Activated T-cell treated with anti-CD3 and anti-CD28 coated beads for 24 hours (primary cell): ENCODE measurements at places on chromosomes 12 and 14.

GRCh38 chr14:53103636-53104340, 49.3 kb downstream of the DDHD1 start:
- DNase-seq = no peak

- DNase-seq = no peak
Observed at GRCh38 chr14:96445844-96446710, 54.1 kb downstream of the AK7 start.

GRCh38 chr14:73452341-73453186, 5.8 kb downstream of the NUMB start:
- DNase-seq = no peak

- DNase-seq = no peak
Observed at GRCh38 chr14:102125546-102125945, 14.2 kb upstream of the WDR20 start.

GRCh38 chr12:83067981-83068380, 381.3 kb downstream of the TMTC2 start:
- DNase-seq = no peak

- no peak for DNase-seq
Observed at GRCh38 chr12:12997156-12997555, 2.9 kb downstream of the HEBP1 start.

DNA sequence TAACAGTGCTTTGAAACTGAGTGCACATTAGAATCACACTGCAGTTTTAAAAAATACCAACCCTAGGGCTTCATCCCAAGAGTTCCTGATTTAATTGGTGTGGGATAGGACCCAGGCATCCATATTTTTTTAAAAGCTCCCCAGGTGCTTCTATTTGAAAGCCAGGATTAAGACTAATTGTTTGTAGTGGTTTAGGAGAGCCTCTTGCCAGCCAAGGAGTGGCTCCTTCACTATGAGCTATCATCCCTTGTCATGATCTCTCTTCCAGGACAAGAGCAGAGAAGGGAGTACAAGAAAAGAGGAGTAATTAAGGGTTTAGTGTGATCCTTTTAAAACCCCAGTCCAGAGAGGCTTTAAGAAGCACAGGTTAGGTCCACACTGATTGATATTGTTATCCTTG, 178.0 kb downstream of the CAND1 start:
- no peak for DNase-seq

DNA sequence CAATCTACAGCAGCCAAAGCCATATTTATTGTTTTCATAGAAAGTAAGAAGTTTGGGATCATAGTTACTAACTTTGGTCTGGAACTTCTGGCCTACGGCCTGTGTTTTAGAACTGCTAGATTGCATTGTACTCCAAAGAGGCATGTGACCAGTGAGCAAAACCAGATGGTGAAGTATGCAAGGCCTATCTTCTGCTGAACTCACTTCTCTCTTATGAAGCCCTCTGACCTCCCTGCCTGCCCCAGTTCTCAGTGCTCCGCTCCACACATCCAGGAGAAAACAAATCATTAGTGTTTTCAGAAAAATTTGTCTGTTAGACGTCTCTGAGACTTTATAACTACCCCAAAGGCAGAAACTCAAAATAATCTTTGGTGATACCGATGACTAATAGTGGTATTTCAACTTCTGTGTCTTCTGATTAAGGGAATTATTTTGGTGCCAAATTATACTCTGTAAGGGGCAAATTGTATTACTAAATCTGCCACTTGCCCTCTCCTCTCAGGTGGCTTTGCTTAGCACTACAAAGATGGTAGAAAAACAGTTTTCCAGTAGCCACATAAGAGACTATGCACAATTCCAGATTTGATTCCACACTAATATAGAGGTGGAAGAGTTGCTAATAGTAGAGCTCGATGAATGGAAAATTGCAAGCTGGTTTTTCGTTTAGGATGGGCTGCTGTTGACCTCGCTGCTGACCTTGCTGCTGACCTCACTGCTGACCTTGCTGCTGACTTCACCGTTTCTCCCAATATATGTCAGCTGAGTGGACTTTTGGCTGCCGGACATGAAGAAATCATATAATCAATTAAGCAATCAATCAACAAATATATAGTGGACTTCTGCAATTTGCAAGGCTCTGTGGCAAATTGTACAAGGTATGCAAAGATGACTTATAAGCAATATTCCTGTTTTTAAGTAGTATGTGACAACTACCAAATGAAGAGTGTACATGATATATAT, 147.5 kb downstream of the KITLG start:
- no peak for DNase-seq

- DNase-seq = no peak
Observed at GRCh38 chr14:55077170-55078151, 26.0 kb downstream of the MAPK1IP1L start.

DNA sequence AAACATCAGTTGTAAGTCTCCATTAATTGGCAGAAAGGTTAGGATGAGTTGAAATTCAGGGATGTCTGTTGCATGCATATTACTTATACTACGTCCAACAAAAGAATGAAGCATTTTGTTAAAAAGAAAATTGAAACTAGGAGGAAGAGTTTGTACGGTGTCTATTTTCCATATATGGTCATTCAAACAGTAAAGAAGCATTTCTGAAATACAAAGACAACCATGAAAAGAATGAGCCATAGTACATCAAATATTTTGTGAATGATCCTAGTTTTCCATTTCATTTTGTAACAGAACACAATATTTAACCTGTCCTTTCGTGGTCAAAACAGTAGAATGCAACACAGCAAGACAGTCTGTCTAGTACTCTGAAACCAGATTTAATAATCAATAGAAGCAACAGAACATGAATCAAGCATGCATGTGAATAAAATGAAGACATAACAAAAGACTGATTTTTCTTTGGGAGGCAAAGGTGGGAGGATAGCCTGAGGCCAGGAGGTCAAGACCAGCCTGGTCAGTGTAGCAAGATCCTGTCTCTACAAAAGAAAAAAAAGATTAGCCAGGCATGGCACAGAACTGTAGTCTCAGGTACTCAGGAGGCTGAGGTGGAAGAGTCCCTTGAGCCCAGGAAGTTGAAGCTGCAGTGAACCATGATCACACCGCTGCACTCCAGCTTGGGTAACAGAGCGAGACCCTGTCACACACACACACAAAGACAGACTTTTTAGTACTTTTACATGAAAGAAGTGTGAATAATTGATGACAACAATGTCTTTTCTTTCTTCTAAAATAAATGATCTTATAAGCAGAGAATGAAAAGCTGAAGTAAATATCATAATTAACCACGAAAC, 156.0 kb downstream of the LRIG3 start:
- DNase-seq = no peak
